ENCODE measurements at places on chromosomes 4 and X. TPM values are rescaled to one million over a fixed set of nuclear protein-coding genes. Genes with fewer than 3 reads are reported as not detected.

Gene UGT2B11
- 0.33 TPM for total RNA-seq

Gene XG
- total RNA-seq: 0.11 TPM

Gene PF4V1
- total RNA-seq: 4.2 TPM

Gene SSX4
- total RNA-seq: not detected

Gene NEUROG2
- 1.0 TPM for total RNA-seq

Gene SRPX
- total RNA-seq: 41.8 TPM

Gene LRIT3
- 0.22 TPM for total RNA-seq

Gene CABS1
- not detected for total RNA-seq

Gene STK32B
- 7.0 TPM for total RNA-seq

Gene IGSF1
- 9.3 TPM for total RNA-seq

Gene UGT2B10
- not detected for total RNA-seq

Gene TCEAL5
- total RNA-seq: 11.9 TPM

Gene ADH7
- total RNA-seq: not detected

Gene CXCL5
- 0.40 TPM for total RNA-seq

Gene FGF13
- total RNA-seq: 32.0 TPM

Gene IL2
- not detected for total RNA-seq

Gene NWD2
- 3.5 TPM for total RNA-seq

Gene BST1
- 13.2 TPM for total RNA-seq

Data from spinal cord (tissue), 10 donors.